Urothelium cell line (cell line): ENCODE measurements at places on chromosomes 6 and 20.

DNA sequence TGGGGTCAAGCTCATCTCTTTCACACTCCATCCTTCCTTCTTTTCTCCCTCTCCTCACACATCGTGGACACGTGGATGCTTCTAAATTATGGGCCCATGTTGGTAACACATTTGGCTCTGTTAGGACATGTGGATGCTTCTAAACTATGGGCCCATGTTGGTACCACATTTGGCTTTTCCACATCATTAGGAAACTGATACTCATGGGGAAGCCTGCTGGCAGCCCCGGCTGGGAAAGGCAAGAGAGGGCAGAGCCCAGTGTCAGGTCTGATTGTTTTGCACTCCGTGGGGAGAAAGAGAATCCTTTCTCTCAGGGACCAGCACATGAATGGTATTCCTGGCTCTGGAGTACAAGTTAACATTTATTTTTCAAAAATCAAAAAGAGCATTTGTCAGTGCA lies 4.0 kb upstream of the CST1 start:
- DNase-seq, result no peak

DNA sequence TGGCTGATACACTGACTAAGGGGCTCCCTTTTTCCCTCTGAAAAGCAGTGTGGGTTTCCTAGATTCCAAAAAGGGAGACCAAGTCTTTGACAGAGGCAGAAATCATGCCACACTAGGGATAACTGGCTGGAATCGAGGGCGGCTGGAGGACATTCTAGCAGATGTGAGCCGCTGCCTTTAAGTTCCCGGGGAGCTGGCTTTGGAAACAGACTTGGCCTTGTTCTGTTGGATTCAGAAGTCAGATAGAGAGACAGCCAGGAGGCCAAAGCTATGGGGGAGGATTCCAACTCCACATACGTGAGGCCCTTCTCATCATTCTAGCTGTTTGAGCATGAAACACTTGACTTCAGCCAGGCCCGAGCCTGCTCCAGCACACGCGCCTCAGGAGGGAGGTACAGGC lies 109.9 kb upstream of the FOXC1 start:
- DNase-seq, result no peak

DNA sequence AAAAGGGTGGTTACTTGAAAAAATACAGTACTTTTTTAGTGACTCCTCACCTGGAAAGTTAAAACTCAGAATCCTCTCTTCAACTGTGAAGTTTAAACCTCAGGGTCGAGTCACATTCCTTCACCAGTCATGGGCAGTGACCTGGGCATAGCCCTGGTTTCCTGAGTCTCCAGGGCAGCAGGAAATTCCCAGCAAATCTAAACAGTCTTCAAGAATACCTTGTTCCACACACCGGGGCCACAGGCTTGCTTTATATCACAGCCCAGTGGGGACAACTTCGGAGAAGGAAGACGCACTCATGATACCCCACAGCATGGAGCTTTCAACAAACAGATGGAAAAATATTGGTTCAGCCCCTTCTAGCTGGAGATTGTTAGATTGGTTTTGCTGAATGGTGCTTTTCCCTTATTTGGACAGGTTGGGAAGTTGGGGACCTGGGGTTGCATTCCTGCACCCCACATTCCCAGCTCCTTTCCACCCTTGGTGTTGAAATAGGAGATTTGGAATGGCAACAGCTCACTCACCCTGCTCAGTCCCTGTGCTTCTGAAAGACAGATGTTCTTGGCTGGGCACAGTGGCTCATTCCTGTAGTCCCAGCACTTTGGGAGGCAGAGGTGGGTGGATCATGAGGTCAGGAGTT lies 113.0 kb upstream of the TMEM170B start:
- DNase-seq, result no peak

GRCh38 chr6:32785781-32786533 lies 22.6 kb upstream of the HLA-DQB2 start:
- peak; percentile 70 for DNase-seq

- DNase-seq, result peak; percentile 78
Observed at GRCh38 chr20:50283922-50284810, 93.5 kb downstream of the CEBPB start.

DNA sequence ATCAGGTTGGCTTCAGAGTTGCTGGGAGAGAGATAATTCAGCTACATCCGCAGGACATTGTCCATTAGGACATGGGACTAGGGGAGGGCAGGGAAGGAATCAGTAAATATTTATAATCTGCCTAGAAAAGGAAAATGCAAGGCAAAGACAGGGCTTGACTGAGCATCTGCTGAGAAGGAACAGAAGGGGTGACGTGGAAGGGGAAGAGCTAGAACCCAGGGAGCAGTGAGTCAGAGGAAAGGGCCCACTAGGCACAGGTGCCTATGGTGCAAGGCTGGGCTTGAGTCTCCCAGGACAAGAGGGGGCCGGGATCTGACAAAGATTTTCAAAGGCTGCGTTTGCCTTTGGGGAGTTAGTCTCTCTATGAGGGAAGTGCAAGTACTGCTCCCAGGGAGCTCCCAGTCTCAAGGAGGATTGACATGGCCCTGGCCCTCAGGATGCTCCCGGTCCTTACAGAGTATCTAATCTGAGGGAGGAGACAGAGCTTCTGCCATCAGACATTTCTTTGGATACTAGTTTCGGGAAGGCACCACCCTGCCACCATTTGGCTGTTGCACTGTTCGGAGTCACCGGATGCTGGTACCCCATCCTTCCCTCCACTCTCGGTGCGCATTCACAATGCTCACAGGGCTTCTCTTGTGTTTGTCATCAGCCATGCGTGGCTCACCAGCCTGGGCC lies 21.9 kb downstream of the VEGFA start:
- DNase-seq, result no peak

- no peak for DNase-seq
Observed at GRCh38 chr6:134165561-134166201, 113.3 kb upstream of the SLC2A12 start.

DNA sequence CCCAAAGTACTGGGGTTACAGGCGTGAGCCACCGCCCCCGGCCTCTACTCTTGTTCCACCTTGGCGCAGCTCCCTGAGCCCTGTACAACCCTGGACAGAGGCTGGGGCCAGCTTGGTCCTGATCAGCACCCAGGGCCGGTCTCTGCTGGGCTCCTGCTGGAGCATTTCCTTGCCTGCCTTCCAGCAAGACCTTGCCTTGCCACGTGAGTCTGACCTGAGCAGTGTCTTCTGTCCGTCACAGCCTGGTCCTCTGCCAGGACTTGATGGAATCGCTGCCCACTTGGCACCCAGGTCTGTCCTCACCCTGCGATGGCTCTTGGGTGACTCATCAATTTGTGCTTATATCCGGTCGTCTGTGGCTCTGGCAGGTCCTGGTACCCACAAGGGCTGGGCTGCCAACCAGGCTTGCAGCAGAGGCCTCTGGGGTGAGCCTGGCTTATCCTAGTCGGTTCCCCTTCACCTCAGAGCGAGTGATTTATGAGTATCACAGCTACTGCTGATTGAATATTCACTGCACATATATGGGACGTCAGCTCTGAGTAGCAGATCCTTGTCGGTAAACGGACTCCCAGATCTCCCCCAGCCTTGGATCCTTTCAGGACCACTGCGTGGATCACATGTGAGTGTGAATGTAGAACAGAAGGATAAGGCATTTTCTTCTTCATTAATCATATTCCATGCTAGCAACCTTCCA lies 10.1 kb upstream of the SULF2 start:
- peak; percentile 77 for DNase-seq
